NCI-H774 (cell line): ENCODE measurements at places on chromosomes 1 and 21.
A peak's percentile ranks its signal among the peaks of the same experiment; 100 is the strongest.

GRCh38 chr1:161531986-161532643 is 7.8 kb downstream of the HSPA6 start:
- no peak for DNase-seq

DNA sequence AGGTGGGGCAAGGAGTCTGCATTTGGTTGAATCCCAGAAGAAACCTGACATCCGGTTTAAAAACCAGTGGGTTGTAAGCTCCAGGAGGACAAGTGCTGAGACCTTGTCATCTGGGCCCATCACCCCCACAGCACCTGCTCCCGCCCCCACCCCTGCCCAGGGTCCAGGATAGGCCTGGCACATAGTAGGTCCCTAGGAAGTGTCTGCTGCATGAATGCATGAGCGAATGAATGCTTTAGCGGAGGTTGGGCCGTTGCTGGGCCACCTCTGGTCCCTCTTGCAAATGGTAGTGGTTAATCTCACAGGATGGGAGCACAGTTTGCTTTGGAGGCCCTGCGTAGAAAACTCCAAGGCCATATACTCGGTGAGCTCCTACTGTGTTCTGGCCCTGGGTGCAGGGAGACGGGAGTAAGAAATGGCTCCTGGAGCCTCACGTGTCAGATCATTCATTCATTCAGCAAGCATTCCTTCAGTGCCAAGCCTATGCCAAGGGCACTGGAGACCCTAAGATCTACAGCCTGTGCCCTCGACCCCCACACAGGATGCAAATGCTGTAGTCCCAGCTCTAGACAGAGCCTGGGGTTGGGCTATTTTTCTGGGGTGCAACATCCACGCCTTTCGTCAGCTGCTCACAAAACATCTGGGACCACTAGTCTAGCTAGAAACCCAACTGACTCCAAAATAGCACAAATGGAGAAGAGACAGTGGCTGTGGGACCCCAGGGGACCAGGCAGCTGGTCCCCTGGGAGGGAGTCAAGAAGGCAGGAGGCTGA is 28.9 kb downstream of the EPHA2 start:
- no peak for DNase-seq

- DNase-seq = peak; percentile 88
These were observed 5.4 kb upstream of the NEK2 start for GRCh38 chr1:211680752-211681327.

DNA sequence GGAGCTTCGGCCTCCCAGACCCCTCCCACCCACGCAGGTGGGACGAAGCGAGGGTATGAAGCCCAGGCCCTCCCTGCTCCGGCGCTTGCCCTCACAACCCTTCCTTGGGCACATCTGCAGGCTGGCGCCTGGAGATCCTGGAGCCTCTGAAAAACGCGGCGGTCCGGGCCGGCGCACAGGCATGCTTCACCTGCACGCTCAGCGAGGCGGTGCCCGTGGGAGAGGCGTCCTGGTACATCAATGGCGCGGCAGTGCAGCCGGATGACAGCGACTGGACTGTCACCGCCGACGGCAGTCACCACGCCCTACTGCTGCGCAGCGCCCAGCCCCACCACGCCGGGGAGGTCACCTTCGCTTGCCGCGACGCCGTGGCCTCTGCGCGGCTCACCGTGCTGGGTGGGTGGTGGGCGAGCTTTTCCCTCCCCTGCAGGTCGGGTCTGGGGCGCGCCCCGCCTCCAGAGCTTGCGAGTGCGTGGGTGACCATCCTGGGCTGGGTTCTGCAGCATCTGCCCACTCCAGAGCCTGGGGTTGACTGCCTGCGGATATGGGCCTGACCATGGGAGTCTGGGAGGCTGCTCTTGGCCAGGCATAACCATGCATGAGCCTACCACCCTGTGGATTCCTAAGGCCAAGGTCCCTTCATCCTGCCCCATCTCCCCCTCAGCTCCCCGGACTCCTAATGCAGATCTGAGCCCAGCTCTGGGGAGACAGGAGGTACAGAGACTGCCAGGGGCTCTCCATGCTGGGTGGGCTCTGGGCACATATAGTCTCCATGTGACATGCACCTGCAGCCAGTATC is 89.8 kb downstream of the TRIM11 start:
- DNase-seq = no peak

DNA sequence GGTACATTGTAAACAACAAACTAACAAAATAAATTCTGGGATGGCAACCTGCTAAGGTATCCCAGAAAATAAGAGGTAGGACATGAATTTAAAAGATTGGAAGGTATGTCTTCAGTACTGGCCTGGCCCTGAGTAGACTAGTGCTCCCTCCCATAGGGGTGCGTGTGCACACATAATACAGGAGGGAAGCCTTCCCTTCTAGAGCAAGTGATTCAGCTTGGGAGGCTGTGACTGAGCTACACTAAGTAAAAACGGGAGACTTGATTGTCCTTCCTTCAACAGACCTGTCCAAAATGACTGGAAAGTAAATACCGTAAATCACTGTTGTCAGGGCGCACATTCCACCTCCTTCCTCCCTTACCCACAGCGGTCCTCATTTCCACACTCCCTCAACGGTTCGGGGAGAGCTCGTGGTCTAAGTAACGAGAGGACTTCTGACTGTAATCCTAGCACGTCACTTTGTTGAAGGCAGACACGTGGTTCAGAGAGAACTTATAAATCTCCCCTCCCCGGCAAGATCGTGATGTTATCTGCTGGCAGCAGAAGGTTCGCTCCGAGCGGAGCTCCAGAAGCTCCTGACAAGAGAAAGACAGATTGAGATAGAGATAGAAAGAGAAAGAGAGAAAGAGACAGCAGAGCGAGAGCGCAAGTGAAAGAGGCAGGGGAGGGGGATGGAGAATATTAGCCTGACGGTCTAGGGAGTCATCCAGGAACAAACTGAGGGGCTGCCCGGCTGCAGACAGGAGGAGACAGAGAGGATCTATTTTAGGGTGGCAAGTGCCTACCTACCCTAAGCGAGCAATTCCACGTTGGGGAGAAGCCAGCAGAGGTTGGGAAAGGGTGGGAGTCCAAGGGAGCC is at the start of gene TGFB2:
Gene TGFB2 (plus strand): TSS at position 523 of the 859 bp plus-strand sequence. CDS start 1,366 bp downstream, outside the sequence.
- DNase-seq = peak; percentile 49
